ENCODE measurements at places on chromosomes 13 and 19.

DNA sequence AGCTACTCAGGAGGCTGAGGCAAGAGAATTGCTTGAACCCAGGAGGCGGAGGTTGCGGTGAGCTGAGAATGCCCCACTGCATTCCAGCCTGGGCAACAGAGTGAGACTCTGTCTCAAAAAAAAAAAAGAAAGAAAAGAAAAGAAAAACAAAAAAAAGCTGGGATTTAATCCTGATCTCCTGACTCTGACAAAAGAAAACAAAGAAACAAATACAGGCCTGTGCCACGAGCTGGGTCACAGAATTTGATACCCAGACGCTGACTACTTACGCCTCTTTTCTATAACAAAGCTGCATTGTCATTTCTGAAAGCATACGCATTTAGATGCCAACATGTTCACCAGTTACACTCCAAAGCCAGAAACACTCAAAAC, 18.2 kb upstream of the GTF2F2 start:
- no peak for DNase-seq

GRCh38 chr13:49877629-49878218, 58.4 kb downstream of the SPRYD7 start:
- no peak for DNase-seq

- DNase-seq: no peak
These were observed 123.0 kb downstream of the KDM4B start for GRCh38 chr19:5091684-5092480.

GRCh38 chr13:113862191-113862930, 1.5 kb downstream of the GAS6 start:
- DNase-seq: no peak

DNA sequence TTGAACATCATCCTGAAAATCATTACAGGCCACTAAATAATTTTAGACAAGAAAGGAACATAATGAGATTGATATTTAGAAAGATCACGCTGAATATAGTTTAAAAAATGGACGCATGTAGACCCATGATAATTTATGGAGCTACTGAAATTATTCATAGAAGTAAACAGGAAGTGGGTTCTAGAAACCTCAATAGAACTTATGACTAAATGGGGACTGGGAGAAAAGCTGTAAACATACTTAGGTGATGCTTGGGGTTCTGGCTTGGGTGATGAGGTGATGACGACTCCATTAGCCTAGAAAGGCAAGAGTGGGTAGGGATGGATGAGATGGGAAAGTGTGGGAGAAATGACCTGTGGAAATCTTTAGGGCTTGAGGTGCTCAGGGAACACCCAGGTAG, 484.0 kb downstream of the MYO16 start:
- no peak for DNase-seq

DNA sequence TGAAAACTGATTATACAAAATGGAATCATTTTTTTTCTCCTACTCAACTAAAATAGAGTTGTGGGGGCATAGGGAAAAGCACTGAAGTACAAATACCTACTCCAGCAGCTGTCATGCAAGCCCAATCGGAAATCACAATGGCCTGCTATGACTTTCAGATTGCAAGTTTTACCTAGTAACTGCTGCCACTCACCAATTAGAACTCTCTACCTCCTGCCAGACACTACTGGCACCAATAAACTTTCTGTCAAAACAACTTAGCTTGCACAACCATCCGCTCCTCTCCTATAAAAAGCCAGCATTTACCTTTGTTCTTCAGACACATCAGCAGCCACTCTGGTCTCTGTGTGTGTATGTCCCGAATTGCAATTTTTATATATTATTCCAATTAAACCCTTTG, 9.3 kb upstream of the TRPC4 start:
- no peak for DNase-seq

- DNase-seq: no peak
These were observed 84.7 kb upstream of the DOCK9 start for GRCh38 chr13:99062593-99062992.

DNA sequence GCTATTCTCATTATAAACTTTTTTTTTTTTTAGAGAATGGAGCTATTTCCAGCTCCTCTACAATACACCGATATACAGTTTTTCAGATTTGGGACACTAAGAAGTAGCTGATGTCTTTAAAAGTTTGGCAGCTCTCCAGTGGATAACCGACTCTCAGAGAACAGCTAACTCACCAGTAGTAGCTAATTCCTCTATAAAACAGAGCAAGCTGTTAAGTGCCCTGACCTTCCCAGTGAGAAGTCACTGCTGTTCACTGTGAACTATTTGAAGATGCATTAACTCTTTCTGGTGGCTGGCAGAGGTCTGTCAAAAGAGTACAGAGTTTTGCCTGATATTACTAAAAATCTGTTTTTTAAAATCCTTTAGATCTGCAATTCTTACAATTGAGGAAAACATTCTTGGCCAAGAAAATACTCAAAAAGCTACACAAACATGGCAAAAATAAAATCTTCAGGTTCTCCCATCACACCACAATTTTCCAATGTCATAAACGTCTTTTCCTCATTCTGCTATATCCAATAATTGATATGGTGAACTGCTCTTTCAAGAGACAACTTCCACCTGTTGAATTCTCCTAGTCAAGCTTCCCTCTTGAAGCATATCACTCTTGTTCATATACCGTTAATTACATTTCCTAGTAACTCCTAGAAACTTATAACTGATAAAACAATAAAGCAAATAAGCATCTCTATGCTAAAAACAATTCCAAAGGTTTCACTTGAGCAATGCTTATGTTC, 44.2 kb downstream of the TBC1D4 start:
- DNase-seq: no peak

DNA sequence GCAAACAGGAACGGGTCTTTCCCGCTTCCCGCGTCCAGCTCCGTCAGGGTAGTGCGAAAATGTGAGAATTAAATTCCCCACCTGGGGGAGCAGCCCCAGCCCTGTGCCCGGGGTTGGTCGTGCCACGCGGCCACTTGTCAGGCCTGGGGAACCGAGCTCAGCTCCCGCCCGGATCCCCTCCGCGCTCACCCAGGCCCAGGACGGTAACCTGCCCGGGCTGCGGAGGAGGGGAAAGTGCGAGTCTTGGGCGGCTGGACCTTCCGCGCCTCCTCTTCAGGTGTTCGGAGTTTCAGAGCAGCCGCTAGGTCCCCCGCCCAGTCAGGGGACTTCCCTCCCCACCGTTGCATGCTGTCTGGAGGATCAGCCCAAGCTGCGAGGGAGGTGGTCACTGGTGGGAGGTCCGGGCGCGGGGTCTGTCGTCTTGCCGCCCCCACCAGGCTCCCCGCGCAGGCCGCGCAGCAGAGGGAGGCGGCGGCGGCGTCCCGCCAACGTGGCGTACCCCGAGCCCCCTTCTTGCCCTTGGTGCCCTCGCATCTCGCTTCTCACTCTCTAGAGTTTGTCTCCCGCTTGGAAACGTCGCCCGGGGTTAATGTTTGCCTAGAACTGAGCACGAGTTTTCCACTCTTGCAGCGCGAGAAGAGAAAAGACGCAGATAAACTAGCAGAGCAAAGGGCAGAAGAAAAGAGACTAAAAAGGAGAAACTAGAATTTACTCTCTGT, 8.1 kb downstream of the URAD start:
- DNase-seq: no peak

GRCh38 chr19:45474606-45475521, 7.1 kb downstream of the FOSB start:
- DNase-seq: no peak

GRCh38 chr19:17073869-17074633, 1.2 kb downstream of the HAUS8 start:
- no peak for DNase-seq

DNA sequence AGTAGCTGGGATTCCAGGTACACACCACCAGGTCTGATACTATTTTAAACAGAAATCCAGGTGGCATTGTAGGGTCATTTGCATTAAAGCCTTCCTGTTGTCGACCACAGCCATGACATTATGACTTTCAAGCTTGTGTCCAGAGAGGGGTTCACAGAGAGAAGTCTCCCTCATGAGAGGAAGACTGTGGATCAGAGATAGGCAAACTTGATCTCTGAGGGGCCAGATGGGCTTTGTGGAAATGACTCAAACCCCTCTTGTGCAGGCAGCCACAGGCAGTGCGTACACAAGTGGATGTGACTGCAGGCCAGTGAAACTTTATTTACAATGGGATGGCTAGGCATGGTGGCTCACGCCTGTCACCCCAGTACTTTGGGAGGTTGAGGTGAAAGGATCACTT, 27.8 kb upstream of the F2RL3 start:
- no peak for DNase-seq

DNA sequence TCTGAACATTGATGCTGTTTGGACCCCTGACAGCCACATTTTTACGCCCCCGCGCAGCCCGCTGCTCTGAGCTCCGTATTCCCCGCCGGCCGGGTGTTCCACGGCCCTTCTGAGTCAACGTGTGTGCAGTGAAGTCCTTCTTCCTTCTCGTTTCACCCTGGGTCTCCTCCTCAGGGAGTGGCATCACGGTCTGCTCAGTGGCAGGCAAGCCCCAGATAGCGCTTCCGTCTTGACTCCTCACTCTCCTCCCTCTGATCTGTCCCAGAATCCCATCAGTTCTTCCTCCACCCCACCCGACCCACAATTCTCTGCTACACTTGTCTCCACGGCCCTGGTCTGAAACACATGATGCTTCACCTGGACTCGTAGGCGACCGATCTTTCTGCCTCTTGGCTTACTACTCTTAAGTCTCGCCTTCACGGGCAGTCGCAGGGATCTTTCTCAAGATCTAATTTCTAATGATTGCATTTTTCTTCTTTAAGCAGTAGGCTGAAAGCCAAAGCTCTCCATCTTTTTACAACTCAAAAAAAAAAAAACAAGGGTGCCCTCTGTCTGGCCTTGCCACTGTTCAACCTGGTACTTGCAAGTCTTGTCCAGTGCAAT, 33.9 kb downstream of the CCNE1 start:
- no peak for DNase-seq

DNA sequence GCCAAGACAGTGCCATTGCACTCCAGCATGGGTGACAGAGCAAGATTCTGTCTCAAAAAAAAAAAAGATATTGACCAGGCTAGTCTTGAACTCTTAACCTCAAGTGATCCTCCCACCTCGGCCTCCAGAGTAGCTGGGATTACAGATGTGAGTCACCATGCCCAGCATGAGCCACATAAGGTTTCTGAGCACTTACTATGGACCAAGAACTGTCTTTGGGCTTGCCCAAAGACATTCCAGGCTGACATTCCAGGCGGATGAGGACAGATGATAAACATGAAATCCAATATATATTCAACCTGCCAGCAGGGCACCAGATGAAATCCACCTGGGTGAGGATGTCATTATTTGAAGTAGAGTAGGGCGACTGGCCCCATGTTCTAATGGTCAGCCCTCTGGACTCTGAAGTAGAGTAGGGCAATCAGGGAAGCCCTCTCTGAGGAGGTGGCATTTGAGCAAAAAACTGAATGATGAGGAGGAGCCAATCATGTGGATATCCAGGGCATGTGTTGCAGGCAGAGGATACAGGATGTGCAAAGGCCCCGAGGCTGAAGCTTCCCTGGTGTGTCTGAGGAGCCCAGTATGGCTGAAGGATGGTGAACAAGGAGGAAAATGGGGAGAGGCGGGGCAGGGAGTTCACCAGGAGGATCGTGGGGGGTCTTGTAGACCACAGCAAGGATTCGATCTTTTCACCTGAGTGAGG, 4.0 kb downstream of the C19orf38 start:
- no peak for DNase-seq

DNA sequence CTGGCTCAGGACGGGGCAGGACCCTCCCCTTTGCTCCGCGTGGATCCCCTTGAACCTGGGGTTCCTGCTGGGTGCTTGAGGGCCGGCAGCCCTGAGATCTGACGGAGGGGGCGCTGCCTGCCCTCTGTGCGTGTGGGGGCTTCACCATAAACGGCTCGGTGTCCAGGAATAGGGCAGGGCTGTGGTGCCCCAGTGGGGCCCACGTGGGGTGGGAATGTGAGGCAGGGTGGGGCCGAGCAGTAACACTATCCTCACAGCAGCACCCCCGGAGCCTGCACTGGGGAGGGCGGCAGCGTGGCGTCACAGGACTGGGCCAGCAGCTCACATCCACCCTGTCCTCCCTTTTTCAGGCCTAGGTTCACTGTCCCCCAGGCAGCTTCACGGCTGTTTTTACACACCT, 38.0 kb downstream of the GAS6 start:
- no peak for DNase-seq

- no peak for DNase-seq
These were observed 3.3 kb downstream of the ICAM5 start for GRCh38 chr19:10292789-10293636.

DNA sequence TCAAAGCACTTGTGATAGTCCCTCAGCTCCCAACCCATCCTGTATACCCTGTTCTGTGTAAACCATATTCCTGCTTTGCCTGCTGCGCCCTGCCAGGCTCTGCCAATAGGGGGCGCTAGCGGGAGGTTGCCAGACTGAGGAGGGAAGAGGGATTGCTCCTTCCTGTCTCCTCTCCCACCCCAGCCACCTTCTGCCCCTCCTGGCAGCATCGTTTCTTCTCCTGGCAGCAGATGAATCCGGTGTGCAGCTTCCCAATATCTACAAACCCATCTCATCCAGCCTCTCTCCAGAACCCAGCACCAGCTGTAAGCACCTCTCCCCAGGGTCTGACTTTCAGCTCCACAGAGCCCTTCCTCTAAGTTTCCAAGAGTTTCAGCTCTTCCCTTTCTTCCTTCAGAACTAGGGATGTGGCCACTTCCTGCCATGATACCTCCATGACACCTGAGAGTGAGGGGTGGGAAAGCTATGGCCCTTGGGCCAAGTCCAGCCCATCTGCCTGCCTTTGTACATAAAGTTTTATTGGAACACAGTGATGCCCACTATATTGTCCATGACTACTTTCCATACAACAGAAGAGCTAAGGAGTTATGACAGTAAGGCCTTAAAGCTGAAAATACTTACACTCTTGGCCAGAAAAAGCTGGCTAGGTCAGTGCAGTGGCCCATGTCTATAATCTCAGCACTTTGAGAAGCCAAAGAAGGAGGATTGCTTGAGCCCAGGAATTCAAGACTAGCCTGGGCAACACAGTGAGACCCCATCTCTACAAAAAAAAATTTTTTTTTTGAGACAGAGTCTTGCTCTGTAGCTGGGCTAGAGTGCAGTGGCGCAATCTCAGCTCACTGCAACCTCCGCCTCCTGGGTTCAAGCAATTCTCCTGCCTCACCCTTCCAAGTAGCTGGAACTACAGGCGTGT, 34.5 kb upstream of the ATP1A3 start:
- no peak for DNase-seq

DNA sequence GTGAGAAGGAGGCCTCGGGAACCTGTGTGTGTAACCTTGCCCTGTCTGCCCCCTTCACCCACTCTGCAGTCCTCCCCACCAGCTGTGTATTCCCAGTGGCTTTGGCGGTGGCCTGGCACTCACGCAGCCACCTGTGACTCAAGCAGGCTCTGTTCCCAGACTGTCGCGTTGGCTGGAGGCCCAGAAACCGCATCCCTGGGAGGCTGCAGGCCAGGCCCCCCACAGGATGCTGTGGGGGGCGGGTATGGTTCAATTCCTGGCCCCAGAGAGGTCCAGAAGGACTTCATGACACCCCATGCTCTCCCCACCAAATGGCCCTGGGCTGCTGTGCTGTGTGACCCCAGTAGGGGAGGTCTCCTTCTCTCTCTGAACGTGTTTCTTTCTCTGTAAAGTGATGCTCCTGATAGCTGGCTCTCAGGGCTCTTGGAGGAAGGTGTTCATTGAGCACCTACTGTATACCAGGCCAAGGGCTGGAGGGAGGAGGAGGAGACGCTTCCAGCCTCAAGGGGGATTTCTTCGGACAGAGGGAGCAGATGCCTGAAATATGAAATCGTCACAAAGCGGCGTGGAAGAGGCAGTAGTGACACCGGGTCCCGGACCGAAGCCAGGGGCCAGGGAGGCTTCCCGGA, 1.9 kb upstream of the LINGO3 start:
- no peak for DNase-seq

GRCh38 chr13:67806796-67807195, 576.7 kb upstream of the PCDH9 start:
- no peak for DNase-seq

- DNase-seq: no peak
These were observed 45.1 kb downstream of the DCLK1 start for GRCh38 chr13:36086117-36086516.
